NCI-H1417 (cell line): ENCODE measurements at places on chromosomes 7 and 10.
A peak's percentile ranks its signal among the peaks of the same experiment; 100 is the strongest.

DNA sequence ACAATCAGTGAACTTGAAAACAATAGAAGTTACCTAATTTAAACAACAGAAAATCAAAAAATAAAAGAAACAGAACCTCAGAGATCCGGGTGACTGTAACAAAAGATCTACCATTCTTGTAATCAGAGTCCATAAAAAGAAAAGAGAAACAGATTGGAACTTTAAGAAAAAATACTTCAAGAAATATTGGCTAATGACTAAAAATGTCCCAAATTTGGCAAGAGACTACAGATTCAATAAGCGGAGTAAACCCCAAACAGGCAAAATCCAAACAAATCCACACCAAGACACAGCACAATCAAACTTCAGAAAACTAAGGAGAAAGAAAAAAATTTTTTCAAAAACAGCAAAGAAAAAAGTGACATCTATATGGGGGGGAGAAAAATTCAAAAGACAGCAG, 15.1 kb downstream of the GSAP start:
- DNase-seq, result no peak

DNA sequence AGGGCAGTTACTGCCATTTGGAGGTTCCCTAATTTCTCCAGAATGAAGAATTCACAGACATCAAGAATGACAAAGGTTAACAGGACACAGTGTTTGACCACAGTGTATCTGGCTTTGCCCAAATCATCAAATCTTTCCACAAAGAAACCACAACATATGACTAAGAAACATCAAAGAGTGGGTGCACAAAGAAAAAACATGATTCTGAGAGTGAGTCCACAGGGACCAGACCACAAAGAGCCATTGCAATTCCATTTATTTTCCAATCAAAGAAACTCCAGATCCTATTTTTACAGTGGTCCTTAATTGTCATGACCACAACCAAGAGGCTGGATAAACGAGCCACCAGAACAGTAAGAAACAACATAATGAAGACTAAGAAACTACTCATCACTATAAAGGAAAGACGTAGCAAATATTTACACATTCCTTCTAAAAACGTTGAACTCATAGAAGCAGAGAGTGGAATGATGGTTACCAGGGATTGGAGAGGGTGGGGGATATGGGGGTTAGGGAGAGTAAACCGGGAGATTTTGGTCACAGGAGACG, 286.5 kb downstream of the DOCK4 start:
- DNase-seq, result no peak

DNA sequence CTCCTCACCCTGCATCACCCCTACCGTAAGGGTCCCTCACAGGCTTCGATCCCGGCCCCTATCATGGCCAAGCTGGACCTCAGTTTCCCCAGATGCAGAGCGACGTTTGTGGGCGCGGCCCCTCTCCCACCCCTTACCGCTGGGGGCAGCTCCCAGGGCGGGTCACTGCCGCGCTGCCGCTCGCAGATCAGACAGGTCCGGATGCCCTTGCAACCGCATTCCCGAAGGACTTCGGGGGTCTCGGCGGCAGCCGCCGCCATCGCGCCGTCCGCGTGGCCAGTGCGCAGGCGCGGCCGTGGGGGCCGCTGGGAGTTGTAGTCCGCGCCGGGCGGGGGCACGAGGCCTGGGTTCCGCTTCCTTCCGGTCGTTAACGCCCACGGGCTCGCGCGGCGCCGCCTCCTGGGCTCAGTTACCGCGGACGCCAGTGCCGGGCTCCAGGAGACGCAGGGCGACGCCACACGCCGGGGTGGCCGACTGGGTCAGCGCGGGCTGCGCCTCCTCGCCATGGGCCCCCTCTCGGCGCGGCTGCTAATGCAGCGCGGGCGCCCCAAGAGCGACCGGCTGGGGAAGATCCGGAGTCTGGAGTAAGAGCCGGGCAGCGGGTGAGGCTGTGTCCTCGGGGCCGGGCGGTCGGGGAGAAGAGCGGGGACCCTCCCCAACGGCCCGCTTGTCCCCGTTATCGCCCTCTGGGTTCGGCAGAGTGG, at the start of the genes ALKBH4 and LRWD1:
TSS of gene ALKBH4 (minus strand) at position 287 of the 704 bp plus-strand sequence. CDS start at position 260, 27 bp downstream.
TSS of gene LRWD1 (plus strand) at position 408 of the 704 bp plus-strand sequence. CDS start at position 505, 97 bp downstream.
- peak; percentile 95 for DNase-seq

GRCh38 chr10:130929422-130930325, 381.8 kb downstream of the TCERG1L start:
- peak; percentile 32 for DNase-seq

DNA sequence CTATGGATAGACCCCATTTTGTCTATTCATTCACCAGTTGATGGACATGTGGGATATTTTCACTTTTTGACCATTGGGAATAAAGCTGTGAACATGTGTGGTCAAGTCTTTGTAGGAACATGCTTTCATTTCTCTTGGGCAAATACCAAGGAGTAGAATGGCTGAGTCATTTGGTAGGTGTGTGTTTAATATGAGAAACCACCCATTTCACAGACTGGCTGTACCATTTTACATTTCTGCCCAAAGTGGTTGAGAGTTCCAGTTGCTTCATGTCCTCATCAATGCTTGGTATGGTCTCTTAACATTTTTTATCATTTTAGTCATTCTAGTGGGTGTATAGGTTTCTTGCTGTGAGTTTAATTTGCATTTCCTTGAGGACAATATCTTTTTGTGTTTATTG, 124.9 kb upstream of the RHEB start:
- no peak for DNase-seq

DNA sequence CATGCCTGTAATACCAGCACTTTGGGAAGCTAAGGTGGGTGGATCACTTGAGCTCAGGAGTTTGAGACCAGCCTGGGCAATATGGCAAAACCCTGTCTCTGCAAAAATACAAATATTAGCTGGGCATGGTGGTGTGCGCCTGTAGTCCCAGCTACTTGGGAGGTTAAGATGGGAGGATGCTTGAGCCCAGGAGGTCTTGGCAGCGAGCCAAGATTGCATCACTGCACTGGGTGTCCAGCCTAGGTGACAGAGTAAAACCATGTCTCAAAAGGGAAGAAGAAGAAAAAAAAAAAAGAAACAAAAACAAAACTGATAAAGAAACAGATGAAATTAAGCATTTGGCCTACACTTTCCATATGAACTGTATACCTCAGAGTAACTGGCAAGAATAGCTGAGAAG, 319.2 kb downstream of the PARD3 start:
- peak; percentile 2 for DNase-seq

DNA sequence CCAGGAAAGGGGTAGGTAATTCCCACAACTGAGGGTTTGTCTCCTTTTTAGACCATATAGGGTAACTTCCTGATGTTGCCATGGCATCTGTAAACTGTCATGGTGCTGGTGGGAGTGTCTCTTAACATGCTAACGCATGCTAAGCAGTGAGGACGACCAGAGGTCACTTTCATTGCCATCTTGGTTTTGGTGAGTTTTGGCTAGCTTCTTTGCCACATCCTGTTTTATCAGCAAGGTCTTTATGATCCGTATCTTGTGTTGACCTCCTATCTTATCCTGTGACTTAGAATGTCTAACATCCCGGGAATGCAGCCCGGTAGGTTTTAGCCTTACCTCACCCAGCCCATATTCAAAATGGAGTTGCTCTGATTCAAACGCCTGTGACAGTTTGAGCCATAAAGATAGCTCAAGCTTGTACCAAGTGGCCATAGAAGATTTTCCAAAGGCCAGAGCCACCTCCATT, 176.0 kb upstream of the NAMPT start:
- no peak for DNase-seq

- no peak for DNase-seq
Observed at GRCh38 chr7:5396999-5397663, 26.5 kb downstream of the TNRC18 start.

DNA sequence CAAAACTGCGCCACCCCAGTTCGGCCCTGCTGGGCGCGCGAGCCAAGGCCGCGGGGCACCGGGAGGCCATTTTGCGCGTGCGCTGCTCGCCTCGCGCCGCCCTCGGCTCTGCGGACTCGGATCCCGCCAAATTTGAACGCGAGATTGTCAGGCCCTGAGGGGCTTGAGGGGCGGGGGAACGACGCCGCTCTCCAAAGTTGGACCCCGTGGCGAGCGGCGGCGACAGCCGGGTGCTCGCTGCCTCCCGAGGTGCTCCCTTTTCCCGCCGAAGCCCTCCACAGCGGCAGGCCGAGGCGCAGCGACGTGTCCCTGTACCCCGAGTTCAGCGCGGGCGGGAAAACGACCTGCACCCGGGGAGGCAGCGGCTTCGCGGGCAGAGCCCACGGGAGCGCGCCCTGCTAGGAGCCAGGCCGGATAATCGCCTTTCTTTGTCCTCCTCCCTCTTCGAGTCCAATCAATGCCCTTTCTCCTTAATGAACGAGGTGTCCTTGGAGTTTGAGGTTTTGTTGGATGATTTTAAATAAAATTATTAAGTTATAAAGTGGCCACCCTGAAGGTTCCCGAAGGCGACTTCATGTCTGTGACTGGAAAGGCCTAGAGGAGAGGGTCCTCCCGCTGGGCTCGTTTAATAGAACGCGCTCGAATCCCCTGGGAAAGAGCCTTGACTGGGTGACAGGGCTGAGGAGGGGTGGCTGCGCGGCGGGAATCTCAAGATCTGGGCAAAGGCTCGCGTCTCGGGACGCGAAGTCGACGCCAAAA, 10.7 kb upstream of the SPAG6 start:
- DNase-seq, result no peak

DNA sequence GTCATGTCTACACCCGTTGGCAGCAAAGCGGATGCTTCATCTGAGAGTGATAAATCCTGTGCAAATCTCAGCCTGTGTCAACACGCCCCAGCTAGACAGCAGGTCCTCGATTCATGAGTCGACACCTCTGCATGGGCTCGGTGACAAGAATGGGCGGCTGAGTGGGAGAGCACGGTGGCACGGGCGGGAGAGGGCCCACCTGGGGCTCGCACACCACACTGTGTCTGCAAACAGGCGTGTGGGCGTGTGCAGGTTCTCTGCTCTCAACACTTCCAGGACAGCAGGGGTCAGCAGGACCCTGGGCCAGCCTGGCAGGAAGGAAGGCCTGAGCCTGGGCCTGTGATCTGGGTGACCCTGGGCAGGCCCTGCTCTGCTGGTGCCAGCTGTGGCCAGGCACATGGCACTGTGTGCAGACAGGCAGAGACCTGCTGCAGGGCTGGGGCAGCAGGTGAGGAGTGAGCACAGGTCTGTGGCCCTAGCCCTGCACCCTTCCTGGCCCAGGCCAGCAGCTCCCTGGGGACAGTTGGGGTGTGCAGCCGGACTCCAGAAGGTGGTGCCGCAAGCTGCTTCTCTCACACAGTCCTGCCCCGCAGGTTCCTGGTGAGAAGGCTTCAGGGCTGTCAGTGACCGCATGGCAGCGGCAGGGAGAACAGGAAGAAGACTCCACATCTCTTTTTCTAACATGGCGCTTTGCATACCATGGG, 216.4 kb downstream of the ELFN1 start:
- DNase-seq, result peak; percentile 72

DNA sequence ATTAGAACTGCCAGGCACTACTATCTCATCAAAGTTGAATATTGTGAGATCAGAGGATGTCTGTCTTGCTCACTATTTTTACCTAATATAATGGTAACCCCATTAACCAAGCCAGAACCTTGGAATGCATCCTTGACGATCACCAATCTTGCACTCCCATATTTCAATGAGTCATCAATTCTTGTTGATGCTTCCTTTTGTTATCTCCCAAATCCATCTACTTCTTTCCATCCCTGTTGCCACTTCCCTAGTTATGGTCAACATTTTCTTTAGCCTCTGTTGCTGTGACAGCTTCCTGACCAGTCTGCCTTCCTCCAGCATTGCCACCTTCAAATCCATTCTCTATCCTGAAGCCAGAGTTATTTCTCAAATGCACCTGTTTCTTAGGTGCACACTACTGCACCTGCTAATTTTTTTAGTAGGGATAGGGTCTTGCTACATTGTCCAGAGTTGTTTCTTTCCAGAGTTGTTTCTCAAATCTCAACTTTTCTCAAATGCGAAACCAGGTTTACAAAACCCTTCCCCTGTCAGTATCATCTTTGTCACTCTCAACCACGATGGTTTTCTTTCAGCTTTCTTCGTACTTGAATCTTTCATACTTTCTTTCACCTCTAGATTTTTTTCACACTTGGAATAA, 15.7 kb downstream of the ITGA8 start:
- DNase-seq, result no peak

DNA sequence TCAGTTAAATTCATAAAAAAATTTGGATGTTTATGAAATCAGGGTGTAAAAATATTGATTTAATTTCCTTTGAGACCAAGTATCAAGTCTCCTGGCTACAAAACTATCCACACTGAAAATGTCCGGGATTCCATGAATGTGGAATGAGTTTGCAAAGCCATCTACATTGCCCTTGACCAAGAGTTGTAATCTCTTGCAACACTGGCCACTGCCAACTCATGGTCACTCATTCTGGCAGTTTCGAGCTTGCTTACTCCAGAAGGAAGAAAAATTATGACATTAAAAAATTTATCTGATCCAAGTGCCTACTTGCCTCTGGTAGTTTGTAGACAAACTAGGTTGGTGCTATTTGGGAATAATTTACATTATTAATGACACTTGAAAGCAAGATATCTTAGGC, 84.2 kb downstream of the NPY start:
- DNase-seq, result no peak

DNA sequence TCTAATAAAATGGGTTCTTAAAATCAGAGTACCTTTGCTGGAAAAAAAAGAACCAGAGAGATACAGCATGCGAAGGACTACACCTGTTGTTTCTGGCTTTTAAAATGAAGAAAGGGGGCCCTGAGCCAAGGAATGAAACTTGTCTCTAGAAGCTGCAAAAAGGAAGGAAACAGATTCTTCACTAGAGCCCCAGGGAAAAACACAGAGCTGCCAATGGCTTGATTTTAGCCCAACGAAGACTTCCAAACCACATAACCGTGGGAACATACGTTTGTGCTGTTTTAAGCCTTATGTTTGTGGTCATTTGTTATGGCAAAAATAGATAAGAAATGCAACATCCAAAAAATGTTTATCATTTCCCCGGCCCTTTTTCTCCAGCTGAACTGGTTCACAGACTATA, 780.0 kb downstream of the SORCS1 start:
- no peak for DNase-seq

DNA sequence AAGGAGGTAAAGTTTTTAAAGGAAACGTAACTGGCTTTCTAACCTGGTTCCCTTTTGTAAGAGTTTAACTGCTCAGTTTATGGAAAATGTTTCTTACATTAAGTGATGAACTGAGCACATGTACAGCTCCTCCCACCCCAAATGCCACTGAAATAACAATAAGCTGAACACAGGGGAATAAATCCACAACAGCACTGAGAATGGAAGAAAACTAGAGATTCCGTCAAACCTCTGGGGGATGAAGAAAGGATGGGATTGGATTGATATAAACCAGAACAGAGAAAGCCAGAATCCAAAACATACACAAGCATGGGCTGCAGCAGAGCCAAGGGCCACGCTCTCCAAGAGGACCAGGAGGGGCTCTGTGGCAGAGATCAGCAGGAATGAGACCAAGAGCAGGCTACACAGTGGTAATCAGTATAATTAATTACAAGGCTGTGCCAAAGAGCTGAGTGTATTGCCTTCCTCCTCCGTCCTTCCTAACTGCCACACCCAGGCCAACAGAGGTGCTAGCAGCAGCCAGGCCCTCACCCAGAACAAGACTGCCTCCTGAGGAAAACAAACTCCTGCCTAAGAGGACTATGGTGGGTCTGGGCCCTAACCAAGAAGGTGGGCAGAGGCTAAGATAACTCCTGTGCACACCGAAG, 73.9 kb downstream of the KIAA1549 start:
- no peak for DNase-seq
